ENCODE measurements at places on chromosomes 3 and 15.

DNA sequence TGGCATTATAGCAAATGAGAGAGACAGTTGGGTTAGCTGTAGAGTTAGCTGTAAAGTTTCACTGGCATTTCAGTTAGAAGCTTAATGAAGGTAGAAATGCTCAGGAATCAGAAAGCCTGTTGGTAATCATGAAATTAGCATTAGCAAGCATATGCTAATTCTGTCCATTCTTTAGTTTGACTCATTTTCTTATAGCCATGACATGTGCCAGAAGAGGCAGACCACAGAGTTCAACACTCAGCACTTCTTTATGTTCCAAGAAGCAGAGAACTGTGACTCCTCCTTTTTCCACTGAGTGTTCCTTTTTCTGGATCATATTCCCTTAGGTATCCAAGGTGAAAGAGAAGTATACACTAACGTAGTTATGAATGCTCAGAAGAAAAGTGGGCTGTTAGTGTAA is 276.2 kb upstream of the SGO1 start:
- no peak for DNase-seq

- DNase-seq = no peak
Observed at GRCh38 chr15:31550211-31550977, 223.8 kb downstream of the KLF13 start.

GRCh38 chr3:155581579-155581978 is 163.3 kb downstream of the PLCH1 start:
- DNase-seq = no peak

DNA sequence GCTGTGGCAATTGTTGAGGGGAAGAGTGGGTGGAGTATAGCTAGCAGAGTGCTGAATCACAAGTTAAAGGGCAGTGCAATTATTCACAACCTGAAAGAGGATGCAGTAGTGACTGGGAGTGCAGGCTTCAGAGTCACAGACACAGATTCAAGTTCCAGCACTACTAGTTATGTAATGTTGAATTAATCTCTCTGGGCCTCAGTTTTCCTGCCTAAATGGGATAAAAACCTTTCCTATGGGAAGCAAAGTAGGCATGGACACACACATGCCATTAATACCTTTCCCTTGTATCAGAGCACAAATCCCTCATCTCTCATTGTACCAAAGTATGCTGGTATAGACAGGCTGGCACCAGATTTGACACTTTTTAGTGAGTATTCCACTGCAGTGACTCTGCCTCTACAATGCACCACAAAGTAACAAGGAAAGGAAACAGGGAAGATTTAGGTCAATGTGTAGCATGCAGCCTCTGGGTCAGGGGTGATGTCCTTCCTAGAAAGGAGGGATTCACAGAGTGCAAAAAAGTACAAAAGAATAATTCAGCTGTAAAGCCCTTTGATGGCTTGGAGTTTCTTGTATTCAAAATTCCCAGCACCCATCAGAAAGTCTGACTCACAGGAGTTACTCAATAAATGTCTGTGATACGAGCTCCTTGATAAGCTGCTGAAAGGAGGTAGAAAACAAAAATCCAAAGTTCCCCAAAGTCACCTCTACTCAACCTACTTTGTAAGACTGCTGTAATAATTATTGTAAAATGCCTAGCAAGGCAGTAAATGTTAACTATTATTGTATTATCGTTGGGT is 507.5 kb upstream of the TGFBR2 start:
- DNase-seq = no peak

GRCh38 chr3:9074079-9074478 is 110.8 kb upstream of the RAD18 start:
- DNase-seq = no peak

- no peak for DNase-seq
Observed at GRCh38 chr3:43779850-43780249, 89.1 kb downstream of the ABHD5 start.

DNA sequence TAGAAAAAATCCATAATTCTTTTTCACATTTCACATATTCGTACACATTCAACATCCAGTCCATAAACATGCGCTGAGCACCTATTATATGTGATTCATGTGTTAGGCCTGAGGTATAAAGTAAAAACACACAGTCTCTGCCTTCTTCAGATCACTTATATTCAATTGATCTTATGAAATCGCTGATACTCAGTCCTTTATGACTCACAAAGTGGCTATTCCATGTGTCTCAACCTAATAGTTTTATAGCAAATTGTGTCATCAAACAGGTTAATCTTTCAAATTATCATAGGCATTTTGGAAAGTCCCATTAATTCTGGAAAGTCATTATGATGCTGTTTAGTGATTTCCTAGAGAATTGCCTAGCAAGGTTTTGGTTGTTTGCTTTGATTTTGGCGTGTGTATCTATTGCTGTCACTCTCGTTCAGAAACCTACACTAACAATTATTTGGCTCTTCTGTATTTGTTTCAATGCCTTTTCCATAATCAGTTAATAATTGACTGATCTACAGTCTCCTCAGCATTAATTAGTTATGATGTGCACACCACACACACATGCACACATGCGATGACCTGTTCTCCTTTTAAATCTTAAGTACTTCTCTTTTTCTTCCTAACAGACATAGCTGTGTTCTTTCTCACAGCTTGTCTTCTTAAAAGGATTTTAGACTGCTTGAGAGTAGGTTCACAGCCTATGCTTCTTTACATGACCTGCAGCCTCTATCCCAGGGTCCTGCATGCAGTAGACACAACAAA is 353.1 kb downstream of the MECOM start:
- no peak for DNase-seq

GRCh38 chr3:177321819-177322218 is 124.5 kb upstream of the TBL1XR1 start:
- DNase-seq = no peak

GRCh38 chr3:27287052-27287451 is 82.1 kb downstream of the NEK10 start:
- no peak for DNase-seq

GRCh38 chr3:61448378-61448777 is 113.0 kb upstream of the PTPRG start:
- DNase-seq = no peak

DNA sequence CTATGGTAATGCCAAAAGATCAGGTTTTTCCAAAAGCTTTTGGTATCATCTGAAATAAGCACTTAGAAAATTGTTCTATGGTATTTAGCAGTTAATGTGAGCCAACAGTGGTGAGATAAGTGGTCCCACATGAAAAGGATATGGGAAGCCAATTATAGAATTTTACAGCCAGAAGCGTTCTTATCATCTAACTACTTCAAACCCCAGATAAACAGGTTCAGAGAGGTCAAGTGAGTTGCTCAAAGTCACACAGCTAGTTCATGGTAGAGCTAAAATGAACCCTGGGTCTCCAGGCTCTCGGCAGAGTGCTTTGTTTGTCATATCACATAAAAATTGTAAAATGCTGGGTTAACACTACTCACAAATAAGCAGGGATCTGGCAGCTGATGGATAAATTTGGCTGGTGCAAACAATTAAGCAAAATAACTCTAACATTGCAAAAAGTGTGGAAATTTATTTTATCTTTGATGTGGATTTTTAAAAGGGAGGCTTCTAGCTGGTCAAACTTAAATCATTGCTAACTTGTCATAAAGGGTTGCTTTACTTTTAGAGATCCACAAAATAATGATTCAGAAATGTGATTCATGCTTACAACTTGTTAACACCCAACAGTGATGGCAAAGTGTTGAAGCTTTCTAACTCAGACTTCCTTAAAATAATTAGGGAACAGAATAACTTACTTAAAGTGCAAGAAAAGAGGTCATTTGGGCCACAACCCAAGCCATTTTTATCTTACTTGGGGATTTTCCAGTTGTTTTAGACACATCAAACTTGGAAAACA is 202.8 kb upstream of the TBC1D5 start:
- no peak for DNase-seq

DNA sequence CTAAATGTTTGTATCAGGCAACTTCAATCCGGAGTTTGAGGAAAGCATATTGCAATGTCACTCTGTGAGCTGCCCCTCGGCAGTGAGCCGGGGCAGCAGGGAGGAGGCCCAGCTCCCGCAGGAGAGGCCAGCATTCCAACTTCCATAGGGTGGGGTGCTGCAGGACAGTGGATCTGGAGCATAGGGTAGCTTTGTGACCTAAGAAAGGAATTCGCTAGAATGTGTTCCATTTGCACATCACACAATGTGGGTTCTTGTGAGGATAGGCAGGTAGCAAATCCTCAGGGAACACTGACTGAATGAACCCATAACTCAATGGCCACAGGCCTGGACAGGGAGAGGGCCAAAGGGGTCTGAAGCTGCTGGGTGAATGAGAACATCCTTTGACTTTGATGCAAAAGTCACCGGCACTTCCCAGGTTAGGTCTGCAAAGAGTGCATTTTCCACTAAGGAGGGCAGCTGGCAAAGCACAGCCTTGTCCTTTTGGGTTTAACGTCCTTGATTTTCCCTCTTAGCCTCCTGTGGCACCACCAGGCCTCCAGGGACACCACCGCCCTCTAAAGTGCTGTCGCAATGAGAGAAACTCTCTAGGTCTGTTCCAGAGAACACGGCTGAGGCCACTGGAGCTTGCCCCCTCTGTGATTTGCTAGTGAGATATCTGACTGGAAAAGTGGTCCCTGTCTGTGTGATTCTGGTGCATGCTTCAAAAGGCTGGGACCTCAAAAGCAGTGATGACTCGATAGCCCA is 36.2 kb downstream of the GABRB3 start:
- no peak for DNase-seq

GRCh38 chr3:16280671-16281070 is 15.7 kb downstream of the OXNAD1 start:
- DNase-seq = no peak

Measured in activated CD4-positive, alpha-beta T cell treated with anti-CD3 and anti-CD28 coated beads, Interleukin-2, amount 50 U/mL, for 48 hours (primary cell).